ENCODE measurements at places on chromosomes 2 and 18. TPM values are rescaled to one million over a fixed set of nuclear protein-coding genes. Genes with fewer than 3 reads are reported as not detected.
A peak's percentile ranks its signal among the peaks of the same experiment; 100 is the strongest.

GRCh38 chr2:176554101-176555048, 285.1 kb downstream of the MTX2 start:
- H3K4me3 ChIP-seq: peak overlapping the region; percentile 71
- no peak overlapping the region for H3K27ac ChIP-seq
- peak; percentile 63 for DNase-seq
- peaks cover 16% of the 10 kb centered on the region for H3K27me3 ChIP-seq
- H3K36me3 ChIP-seq: no peaks in the 10 kb centered on the region
- peaks cover 10% of the 10 kb centered on the region for H3K4me1 ChIP-seq

GRCh38 chr18:50397023-50397422, 22.2 kb downstream of the SKA1 start:
- no peak overlapping the region for H3K27ac ChIP-seq
- H3K4me3 ChIP-seq: no peak overlapping the region
- no peaks in the 10 kb centered on the region for H3K4me1 ChIP-seq
- no peaks in the 10 kb centered on the region for H3K27me3 ChIP-seq
- no peaks in the 10 kb centered on the region for H3K36me3 ChIP-seq

HOXD9 gene
- total RNA-seq: not detected

HRH4 gene
- not detected for total RNA-seq

CRYBA2 gene
- total RNA-seq: not detected
